ENCODE measurements at places on chromosomes 1 and 21.

DNA sequence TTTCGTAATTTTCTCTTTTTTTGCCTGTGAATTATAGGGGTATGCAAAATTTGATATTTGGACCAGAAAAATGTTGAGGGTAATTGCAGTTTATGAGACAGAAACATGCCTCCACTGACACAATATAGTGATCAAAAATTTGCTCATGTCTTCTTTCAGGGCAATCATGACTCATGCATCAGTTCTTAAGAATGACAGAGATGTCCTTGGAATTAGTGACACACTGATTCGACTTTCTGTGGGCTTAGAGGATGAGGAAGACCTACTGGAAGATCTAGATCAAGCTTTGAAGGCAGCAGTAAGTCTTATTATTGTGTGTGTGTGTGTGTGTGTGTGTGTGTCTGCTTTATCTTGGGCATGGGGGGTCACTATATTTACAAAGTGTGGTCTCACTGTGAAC is 27.5 kb downstream of the CTH start:
- DNase-seq: peak; percentile 10

GRCh38 chr1:2228694-2229036 is 546 bp downstream of the SKI start:
- no peak for DNase-seq

- DNase-seq: peak; percentile 68
Measured at GRCh38 chr21:27423038-27423437, 456.1 kb upstream of the ADAMTS5 start.

DNA sequence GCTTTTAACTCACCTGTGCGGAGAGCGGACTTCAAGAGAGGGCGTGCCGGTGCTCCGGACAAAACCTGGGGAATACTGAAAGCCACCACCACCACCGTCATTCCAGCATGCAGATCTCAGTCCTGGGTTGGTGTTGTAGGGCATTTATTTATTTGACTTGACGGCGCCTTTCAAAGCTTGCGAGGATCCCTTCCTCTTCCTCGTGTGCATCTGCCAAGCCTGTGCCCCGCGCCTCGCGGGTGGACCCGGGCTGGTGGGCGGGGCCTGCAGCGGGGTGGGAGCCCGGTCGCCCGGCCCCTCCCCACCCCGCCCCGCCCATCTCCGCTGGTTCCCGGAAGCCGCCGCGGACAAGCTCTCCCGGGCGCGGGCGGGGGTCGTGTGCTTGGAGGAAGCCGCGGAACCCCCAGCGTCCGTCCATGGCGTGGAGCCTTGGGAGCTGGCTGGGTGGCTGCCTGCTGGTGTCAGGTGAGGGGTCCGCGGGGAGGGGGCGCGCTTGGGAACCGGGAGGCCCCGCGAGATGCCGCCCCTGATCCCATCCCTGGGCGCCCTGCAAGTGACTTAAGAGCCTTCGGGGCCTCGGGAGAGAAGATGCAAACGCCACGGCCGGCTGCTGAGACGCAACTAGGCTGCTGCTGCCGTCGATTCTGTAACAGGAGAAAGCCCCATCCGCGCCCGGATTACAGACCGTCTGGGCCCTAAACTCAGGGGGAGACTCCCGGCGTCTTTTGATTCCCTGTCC is at the start of gene IL10RB:
Gene IL10RB (plus strand): TSS at position 318 of the 739 bp plus-strand sequence. CDS start 99 bp downstream, at position 417.
- peak; percentile 56 for DNase-seq

- DNase-seq: no peak
Measured at GRCh38 chr1:86997538-86997937, 83.1 kb downstream of the HS2ST1 start.

DNA sequence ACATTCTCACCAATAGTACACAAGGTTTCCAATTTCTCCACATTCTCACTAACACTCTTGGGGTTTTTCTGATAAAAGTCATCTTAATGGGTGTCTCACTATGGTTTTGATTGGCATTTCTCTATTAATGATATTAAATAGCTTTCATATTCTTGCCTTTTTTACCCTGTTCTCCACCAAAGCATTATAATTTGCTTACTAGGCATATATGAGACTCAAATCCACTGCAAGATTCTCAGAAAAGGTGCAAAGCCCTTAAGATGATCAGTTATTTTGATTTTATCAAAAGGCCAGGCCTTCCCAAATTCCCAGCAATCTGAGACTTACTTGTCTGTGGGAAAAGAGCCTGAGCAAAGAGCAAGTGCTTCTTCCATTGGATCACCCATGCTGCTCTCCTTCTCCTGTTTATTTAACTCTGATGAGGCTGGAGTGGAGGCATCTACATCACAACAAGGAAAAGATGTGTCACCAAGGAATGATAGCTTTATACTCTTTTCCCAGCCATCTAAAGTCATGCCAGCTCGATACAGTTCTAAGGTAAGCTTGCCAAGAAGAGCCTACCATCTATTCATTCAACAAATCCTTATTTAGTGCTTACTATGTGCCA is 24.6 kb downstream of the CLSPN start:
- no peak for DNase-seq

- DNase-seq: no peak
Measured at GRCh38 chr1:41377397-41377796, 16.2 kb downstream of the FOXO6 start.

GRCh38 chr1:53629101-53629691 is 109.8 kb downstream of the GLIS1 start:
- no peak for DNase-seq

- peak; percentile 74 for DNase-seq
Measured at GRCh38 chr1:33985656-33986055, 121.8 kb downstream of the HMGB4 start.

GRCh38 chr1:214856843-214857242 is 225.7 kb upstream of the KCNK2 start:
- DNase-seq: no peak

- DNase-seq: peak; percentile 23
Measured at GRCh38 chr1:16464917-16465625, 24.5 kb downstream of the NECAP2 start.

DNA sequence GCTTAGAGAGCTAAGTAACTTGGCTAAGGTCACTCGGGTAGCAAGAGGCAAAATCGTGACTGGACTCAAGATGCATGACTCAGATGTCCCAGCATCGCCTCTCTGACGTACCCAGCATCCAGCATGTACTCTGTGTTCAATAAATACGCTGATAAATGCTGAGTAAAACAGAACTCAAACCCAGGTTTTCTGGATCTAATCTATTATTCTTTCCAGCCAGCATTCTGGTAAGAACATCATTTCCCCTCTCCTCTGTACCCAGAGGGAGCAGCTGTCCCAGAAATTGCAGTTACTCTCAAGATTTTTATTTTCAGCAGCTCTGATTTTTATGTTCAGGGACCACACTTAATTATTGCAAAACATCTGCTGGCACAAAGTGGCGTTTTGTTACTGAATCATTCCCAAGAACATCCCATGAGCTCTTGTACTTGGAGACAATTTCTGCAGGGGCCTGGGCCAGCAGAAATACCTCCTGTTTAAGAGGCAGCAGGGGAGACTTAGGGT is 249.0 kb downstream of the PRDM2 start:
- DNase-seq: no peak

DNA sequence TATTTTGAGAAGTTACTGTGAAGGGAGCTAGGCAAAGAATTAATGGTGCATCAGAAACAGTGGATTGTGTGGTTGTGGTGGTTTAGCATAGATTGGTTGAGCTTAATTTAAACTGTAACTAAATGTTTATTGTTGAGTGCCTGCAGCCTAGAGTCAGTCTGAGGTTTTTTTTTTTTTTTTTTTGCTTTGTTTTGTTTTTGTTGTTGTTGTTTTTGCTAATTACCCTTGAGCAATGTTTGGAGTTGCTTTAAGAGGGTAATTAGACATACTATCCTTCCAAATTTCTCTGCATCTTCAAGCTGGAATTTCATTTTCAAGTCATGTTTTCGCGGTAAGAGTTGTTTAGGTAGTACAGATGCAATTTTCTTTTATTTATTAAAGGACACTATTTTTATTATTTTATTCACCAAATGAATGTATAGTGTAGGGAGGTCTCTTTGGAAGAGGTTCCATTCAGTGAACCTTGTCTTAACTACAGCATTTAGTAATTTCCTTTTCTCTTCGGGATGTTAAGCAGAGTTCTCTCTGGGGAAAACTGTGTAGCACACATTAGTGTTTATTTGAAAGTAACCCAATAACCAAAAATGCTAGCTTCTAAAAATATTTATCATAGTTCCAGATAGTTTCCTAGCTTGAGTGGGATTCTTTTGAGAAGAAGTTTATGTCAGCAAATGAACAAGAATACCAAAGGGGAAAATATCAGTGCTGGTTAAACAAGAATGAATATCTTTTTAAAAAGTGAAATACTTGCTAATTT is 82.3 kb downstream of the CLIC4 start:
- DNase-seq: no peak

- DNase-seq: no peak
Measured at GRCh38 chr1:58780836-58781452, 2.9 kb downstream of the JUN start.

DNA sequence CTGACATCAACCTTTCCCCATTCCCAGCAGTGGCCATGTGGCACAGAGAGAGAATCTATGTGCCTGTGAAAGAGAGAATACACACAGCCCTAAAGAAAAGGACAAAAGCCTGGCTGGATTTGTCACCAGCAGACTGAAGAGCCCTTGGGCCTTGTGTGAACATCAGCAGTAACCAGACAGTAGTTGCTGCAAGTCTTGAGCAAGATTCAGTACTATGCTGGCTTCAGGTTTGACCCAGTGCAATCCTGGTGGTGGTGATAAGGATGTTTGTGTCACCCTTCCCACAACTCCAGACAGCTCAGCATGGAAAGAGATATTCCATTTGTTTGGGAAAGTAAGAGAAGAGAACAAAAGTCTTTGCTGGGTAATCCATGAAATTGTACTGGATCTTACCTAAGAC is 28.4 kb upstream of the GBP6 start:
- DNase-seq: no peak

- no peak for DNase-seq
Measured at GRCh38 chr1:6075748-6076147, 30.1 kb downstream of the KCNAB2 start.

GRCh38 chr1:178266619-178267066 is 172.7 kb downstream of the RASAL2 start:
- DNase-seq: no peak

- DNase-seq: no peak
Measured at GRCh38 chr1:97869441-97869840, 51.4 kb downstream of the DPYD start.

DNA sequence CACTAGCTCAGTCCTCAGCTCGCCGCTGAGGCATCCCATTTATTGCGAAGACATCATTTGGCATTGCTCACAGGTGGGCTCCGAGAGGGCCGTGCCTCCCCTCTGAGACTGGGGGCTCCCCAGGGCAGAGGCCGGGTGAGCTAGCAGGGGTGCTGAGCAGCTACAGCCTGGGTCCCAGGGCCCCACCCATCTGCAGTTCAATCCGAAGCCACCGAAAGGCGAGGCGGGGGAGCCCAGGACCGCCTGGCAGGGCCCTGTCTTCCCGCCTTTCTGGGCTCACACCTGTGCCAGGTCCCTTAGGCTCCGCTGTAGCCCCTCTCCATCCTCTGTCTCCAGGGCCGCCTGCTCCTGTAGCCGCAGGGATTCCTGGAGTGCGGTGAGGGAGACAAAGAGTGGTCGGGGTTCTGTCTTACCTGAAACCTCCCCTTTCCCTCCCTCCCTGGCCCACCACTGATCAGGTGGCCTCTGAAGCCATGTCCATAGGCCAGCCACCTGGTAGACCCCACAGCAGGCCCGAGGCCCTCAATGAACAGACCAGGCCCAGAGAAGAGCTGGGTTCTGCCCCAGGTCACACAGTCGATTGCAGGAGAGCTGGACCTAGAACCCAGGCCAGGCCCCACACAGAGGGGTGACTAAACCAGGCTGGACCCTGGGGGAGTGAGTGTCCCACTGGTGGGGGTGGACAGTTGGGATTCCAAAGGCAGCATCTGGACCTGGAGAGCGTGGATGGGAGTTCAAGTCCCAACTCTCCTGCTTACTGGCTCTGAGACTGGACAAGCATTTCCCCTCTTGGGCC is 18.1 kb upstream of the NBPF1 start:
- DNase-seq: no peak

GRCh38 chr1:67342076-67342890 is 34.6 kb downstream of the IL12RB2 start:
- no peak for DNase-seq

All from fibroblast of skin of abdomen (primary cell).